Right ventricle myocardium superior (tissue), 1 donor: ENCODE measurements at places on chromosomes 3 and 15. TPM values are rescaled to one million over a fixed set of nuclear protein-coding genes. Genes with fewer than 3 reads are reported as not detected.
A peak's percentile ranks its signal among the peaks of the same experiment; 100 is the strongest.

- no peak for DNase-seq
These were observed 78.2 kb downstream of the KCNH8 start for GRCh38 chr3:19226479-19226878.

Gene GATA2
- total RNA-seq: 8.3 TPM

Gene NTRK3
- 3.2 TPM for total RNA-seq

Gene ULK3
- total RNA-seq: 35.8 TPM

Gene HRG
- total RNA-seq: not detected

GRCh38 chr15:77654975-77655374 is 22.3 kb upstream of the LINGO1 start:
- DNase-seq: no peak

Gene TMCO5A
- not detected for total RNA-seq

- DNase-seq: no peak
These were observed 85.5 kb upstream of the CDV3 start for GRCh38 chr3:133487920-133488540.

DNA sequence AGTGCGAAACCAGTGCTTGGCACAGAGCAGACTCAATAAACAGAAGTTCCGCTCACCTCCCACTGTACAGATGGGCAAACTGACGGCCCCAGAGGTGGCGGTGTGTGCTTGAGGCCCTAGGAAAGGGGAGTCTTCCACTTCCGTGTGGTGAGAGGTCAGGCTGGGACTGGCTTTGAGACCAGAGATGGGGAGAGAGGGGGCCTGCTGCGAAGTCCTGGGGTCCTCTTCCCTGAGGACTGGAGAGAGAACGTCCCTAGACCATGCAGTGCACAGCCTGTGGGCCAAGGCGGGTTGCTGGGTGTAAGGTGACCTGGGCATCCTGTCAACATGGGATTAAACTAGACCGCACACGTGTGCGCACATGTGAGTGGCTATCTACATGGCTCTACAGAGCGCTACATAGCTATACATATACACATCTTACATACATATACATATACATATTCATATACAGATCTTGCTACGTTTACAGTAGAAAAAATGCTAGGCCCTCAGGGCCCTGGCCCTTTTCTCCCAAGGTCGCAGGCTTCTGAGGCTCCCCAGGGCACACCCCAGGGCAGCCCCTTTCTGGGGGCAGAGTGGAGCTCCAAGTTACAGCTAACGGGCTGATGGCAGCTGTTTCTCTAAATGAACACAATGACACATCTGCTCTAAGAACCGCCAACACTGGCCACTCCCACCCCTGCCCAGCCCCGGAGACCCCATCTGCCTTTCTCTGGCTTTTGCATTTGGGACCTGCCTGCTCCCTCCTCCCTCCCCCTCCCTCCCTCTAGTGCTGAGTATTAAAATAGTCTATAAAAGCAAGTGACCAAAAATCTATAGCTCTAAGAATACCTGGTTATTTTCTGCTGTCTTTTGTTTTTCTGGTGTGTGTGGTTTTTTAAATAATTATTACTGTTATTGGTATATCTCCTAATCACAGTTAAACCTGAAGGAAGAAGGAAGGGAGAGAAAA is 47.0 kb downstream of the HCN4 start:
- no peak for DNase-seq

DNA sequence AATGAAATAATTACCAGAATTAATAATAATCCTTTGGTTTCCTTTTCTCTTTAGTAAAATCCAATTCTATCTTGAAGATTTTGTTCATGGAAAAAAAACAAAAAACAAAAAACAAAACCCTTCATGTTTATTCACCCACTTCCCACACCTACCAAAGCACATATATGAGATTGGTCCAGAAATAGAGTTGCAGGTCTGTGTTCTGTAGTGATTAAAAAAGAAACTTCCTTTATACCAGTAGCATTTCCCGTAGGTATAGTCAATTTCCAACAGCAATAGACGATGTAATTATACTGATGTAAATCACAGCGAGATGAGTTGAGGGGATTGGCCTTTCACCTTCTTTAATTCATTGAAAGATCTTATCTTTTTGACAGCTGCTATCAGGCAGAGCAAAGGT is 194.6 kb downstream of the SOX2 start:
- DNase-seq: no peak

DNA sequence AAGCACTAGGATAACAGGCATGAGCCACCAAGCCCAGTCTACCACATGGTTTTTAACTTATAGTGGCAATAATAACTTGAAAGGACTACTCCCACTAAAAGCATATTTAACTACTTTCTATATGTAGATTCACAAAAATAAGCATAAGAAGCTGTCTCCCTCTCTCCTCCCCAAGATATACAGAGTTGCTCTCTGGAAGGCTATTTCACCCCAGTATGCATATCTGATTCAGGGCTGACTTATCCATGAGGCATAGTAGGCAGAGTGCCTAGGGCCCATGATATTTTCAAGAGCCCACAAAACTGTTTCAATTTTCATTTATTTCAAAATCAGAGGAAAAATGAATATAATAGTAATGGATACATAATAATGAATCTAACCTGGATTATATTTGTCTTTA is 20.5 kb downstream of the ATP8B4 start:
- DNase-seq: no peak

- DNase-seq: peak; percentile 46
These were observed 145.4 kb upstream of the PROK2 start for GRCh38 chr3:71930056-71930991.

Gene GRK7
- not detected for total RNA-seq

DNA sequence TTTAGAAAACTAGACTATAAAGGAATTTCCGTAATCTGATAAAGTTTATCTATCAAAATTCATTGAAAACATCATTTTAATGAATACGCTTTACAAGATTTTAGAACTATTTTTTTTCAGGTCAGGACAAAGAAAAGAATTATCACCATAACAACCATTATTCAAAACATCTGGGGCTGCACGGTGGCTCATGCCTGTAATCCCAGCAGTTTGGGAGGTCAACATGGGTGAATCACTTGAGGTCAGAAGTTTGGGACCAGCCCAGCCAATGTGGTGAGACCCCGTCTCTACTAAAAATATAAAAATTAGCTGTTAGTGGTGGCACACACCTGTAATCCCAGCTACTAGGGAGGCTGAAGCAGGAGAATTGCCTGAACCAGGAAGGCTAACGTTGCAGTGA is 260.4 kb downstream of the WNT5A start:
- no peak for DNase-seq

DNA sequence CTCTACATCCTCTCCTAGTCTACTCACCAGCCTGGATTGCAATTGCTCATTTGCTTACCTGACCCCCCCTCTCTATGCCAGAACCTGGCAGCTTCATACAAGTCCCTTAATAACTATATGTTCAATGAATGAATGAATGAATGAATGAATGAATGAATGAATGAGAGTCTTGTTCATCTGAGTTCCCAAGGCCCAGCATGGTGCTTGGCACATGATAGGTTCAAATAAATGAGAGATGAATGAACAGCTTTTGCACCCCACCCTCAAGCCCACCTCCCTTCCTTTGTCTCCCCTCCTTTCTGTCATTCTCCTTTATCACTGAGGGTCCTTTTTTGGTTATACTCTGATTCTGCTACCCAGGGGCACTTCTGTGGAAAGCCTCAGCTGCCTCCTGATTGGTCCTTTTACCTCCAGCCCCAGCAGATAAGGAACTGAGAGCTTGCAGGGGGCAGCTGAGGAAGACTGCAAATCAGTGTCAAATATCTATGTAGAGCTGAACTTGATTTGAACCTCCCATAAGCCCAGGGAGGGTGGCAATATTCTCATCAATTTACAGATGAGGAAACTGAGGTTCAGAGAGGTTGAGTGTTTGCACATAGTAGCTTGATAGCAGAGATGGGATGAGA is 54.1 kb upstream of the CHRNB4 start:
- no peak for DNase-seq

Gene RASGRF1
- not detected for total RNA-seq

Gene CCK
- total RNA-seq: not detected

Gene SPINT1
- 0.59 TPM for total RNA-seq

- DNase-seq: no peak
These were observed 1.7 kb upstream of the PSTPIP1 start for GRCh38 chr15:76993114-76993725.

Gene MOBP
- total RNA-seq: not detected

Gene SPATA12
- not detected for total RNA-seq
